ENCODE measurements at places on chromosomes 6 and 20.

GRCh38 chr6:155497273-155497672, 41.6 kb upstream of the NOX3 start:
- DNase-seq, result no peak

DNA sequence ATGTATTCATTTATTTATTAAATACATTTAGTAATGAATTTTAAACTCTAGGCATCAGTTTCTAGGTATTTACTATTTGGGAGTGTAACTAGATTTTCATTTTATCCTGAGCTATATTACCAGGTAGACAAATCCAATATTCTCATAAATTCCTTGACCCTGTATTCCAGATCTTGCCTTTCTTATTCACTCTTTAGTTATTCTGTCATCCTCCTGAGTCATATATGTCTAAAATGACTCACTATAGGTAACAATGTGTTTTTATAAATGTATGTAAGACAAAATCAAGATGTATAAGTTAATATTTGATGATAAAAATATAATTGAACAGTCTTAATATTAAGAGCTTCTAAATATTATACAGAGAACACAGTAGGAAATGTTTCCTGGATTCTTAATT, 642.1 kb upstream of the NRSN1 start:
- no peak for DNase-seq

DNA sequence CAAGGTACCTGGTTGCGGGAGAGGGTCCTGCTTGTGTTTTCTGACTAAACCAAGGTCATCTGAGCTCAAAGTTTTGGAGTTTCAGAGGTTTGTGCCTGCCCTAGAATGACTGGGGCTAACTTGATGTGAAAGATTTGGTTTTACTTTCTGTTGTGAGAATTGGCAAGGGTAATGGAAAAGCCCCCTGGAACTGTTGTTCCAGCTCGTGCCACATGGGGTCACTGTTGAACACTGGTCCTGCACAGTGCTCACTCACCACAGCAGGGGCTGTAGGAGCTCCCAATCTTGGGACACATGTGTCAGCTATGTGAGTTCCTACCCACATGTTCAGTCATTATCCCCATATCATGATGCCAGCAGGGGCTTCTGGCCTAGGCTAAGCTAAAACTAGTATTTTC, 6.5 kb downstream of the TGM6 start:
- peak; percentile 11 for DNase-seq

DNA sequence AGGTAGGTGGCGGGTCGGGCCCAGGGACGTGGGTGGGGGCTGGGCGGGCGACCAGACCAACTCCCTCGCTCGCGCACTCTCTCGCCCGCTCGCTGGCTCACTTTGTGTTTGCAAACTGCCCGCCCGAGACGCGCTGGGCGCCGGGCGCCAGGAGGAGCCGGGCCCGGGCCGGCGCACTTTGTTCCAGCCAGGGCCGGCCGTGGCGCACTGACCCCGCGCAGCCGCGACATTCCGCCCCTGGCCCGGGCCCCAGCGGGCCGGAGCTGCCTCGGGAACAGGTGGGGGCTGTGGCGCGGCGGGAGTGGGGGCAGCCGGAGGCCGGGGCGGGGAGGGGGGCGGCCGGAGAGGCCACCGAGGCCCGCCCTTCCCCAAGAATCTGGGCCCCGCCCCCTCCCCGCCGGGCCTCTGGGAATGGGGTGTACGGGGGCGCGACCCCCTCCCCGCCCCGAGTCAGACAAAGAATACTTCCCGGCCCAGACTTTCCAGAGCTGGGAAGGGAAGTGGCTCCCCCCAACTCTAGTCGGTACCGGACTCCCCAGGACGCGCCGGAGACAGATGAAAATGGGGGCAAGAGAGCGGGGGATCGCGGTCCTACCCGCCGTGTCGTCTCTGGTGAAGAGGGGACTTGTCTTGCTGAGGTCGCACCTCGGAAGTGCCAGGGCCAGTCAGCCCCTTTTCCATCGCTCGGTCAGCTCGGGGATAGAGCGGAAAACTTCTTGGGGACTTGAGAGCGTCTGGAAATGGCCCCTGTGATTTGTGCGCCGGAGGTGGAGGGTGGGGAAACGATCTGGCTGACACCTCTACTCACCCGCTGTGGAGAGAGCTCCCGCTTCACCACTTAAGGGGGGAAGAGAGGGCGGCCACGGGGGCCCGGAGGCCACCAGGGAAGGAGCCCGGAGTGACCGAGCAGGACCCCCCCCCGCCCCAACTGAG, 951 bp downstream of the FOXP4 start:
- DNase-seq, result peak; percentile 23

DNA sequence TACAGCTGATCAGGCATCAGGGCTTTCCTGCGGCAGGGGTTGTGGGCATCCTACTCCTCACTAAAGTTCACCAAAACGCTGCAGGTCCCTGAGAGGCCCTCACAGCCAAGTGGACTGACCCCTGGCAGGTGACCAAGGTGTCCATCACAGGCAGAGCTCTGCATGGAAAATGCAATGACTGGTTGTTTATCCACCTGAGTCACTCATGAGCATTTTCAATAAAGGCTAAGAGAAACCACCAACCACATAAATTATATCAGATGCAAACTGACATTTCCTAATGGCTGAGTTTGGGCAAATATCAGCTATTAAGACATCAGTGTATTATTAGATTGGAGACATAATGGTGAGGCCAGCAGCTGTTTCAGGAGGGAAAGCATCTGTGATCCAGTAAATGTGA, 152.7 kb upstream of the SYNDIG1 start:
- DNase-seq, result no peak

DNA sequence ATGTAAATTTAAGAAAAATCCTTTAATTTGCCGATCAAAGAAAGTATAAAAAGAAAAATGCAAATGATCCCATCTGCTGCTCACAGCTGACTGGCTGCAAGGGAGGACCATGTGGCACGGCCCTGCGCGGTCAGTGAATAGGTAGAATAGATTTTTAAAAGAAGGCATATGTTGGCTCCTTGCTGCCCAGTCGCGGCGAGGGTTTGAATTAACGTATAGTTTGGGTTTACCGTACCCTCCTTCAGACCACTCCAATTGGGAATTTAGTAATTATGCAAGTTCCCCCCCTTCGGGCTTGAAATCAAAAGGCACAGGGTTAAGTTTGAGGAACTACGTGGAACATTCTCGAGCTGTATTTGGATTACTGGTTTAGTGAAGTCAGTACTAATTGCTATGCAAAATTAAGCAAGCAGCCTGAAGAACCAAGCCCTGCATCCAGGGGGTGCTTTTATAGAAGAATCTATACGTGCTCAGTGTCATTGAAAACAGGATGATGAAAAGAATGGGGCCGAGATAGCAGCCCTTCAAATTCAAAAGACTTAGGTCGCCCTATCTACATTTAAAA, 1.1 kb upstream of the BEND3 start:
- DNase-seq, result peak; percentile 2

DNA sequence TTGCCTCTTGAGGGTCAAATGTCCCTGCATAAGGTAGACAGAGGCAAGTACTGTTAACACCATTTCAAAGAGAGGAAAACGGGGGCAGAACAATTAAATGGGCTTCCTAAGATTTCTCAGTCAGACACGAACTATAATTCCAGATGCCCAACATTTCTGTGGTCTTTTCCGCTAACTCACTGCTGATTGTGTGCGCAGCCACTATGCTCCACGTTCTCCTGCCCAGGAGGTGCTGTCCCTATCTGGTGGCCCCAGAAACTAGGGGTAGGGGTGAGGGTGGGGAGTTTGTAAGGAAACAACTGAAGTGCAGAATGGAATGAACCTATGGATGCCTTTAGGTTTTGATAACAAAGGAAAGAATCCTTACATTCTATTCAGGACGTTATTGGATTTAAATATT, 86.1 kb upstream of the BACH2 start:
- no peak for DNase-seq

GRCh38 chr20:16553101-16553500, 20.1 kb downstream of the KIF16B start:
- no peak for DNase-seq

- DNase-seq, result no peak
Observed at GRCh38 chr6:156167016-156167624, 610.1 kb upstream of the ARID1B start.

GRCh38 chr20:47857187-47857568, 71.9 kb upstream of the SULF2 start:
- no peak for DNase-seq

DNA sequence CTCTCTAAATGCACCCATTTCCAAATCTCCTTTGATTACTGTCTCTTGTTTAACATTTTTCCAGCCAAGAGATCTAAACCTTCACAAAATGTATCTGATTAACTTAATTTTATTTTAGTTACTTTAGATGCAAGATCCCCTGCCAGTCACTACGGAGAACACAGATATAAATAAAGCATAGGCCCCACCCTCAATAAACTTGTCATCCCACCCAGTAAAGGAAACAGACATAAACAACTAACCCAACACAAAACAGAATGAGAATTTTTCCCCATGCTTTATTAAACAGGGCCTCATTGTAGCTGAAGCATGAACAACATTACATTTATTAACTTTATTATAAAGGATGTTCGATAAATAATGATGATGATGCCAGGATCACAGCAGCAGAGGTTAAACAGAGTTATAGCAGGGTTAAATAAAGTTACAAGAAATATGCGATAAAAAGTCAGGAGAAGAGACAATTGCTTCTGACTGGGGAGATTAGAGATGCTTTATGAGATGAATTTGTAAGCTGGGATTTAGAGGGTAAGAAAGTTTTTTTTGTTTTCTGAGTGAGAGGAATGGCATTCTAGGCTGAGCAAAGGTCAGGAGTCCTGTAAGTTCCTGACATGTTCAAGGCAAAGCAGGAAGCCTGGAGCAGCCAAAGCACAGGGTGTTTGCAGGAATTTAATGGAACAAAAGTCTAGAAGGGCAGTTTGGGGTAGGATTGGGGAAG, 41.1 kb downstream of the TFAP2A start:
- no peak for DNase-seq

DNA sequence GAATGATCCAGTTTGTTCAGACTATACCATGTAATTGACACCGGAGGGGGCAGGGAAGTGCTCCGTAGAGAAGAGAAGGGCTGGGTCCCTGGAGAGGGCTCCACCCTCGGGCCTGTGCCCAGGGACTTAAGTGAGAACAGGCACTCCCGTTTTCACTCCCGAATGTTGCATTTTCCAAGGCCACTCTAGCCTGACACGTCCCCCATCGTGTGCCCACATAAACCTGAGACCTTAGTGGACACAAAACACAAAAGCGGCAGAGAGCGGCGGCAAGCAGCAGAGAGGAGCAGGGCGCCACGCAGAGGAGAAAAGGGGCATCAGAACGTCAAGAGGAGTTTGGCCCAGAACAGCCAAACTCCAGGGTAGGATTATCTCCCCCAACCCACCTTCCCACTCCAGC, 1405.1 kb downstream of the GRIK2 start:
- no peak for DNase-seq

DNA sequence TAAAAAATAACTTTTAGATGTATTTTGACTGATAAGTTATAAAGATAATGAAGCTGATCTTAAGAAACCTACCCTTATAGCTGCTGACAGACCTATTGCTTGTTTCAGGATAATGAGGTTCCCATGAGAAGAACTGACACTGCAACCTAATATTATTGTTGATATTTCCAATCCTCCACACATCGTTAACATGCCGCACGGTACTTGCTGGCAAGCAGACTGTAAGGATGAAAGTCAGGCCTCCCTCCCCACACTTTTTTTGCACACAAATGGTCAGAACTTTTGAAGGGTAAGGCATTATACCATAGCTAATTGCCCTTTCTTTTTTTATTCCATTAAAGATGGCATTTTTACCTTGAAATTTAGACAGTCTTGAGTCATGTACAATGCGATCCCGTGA, 210.9 kb downstream of the UST start:
- no peak for DNase-seq

DNA sequence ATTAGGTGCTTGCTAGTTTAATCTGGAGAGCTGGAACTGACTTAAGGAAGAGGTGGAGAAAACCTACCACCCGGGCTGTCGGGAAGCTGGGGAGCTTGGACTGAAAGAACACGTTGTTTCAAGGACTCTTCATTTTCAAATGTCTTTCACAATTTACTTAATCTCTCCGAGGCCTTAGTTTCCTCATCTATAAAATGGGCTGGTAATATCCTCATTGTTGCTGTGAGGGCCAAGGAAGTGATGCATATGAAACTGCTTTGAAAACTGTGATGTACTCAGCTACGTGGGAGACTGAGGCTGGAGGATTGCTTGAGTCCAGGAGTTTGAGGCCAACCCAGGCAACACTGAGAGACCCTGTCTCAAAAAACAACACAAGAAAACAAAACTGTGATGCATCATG, 36.7 kb upstream of the NKX2-2 start:
- DNase-seq, result no peak

DNA sequence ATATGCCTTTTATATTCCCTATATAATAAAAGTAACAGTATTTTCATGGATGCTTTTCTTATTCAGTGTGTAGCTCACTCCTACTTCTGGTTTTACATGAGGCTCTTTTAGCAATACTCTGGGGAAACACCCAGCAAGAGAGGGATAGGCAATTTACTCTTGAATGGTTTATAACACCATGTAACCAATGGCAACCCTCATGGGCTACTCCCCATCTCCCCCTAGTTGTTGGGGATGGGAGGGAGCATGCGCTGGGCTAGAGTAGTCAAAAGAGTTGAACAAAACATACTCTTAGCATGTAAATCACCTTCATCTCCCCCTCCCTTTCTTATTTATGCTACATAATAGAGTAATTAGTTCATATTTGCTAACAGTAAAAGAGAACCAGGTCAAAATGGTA, 140.1 kb upstream of the LRFN2 start:
- no peak for DNase-seq

GRCh38 chr6:30781743-30782424, 37.5 kb upstream of the IER3 start:
- peak; percentile 28 for DNase-seq

GRCh38 chr6:149157126-149157525, 160.4 kb upstream of the TAB2 start:
- no peak for DNase-seq

GRCh38 chr20:17622086-17622850, 52.4 kb downstream of the DSTN start:
- no peak for DNase-seq

- no peak for DNase-seq
Observed at GRCh38 chr6:130675072-130675471, 152.1 kb upstream of the SMLR1 start.

- DNase-seq, result no peak
Observed at GRCh38 chr20:43513372-43513930, 6.0 kb downstream of the L3MBTL1 start.

DNA sequence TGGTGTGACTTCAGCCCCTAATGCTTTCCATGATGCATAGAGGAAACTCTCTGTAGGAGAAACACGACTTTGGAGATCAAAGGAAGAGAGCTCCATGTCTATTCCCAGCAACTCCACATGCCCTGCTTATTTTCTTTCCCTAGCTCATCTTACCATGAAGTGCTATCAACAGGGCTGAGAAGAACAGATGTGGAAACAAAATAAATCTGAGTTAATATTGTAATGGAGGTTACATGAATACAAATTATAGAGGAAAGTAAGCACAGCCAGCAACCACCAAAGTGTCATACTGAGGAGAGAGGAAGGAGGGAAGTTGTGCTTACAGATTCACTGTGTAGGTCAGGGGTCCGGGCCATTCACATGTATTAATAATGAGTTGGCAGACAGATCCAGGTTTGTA, 157.5 kb downstream of the RFPL4B start:
- DNase-seq, result no peak
